Activated CD4-positive, alpha-beta memory T cell treated with anti-CD3 and anti-CD28 coated beads for 36 hours (primary cell): ENCODE measurements at places on chromosomes 7 and 10.

DNA sequence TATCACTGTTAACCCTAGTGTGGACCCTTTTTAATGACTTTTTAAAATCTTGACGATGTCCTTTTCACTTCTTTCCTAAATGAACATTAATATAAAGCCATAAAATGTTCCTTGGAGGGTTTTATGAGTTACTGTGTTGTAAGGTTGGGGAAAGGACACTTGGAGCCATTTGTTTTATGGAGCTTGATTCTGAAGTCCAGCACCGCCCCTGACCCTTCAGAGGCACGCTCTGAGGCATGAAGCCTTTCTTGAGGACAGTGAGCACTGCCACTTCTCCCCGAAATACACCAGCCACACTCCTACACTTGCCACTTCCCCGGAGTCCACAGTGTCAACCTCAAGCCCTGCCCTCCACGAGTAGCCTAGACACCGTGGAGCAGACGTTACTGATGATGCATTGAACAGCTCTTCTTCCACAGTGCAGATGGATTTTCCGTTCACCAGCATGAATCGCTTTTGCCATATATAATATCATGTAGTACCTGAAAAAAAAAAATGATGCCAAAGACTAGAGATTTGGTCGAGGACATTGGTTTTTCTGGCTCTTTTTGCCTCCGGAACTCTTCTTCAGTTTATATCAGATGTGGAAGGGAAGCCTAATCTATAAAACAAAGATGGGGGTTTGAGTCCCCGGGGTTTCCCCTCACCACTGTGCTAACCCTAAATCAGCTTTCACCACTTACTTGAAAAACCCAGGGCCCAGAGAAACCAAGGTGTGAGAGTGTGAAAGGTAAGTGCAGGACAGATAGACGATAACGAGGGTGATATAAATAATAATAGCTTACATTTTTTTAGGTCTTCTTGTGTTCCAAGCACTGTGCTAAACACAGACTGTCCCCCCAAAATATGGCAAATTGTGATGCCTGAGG is 652.6 kb upstream of the GALNT17 start:
- DNase-seq, result no peak

GRCh38 chr10:109961174-109962001 is 38.1 kb upstream of the XPNPEP1 start:
- DNase-seq, result no peak

DNA sequence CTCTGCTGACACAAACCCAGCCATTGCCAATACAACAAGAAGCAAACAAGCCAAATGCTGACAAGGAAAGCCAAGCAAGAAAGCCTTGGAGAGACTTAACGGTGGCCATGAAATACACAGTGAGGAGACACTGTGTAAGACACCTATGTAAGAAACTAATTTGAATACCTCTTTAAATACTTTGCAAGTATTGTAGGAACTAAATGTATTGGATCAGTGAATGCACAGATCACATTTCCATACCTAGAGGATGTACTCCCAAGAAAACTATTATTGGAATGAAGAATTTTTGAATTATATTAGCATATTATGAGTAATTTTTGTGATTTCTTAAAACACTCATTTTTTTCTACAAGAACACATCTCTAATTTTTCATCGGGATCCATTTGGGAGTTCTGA is 34.0 kb downstream of the ETV1 start:
- DNase-seq, result no peak

DNA sequence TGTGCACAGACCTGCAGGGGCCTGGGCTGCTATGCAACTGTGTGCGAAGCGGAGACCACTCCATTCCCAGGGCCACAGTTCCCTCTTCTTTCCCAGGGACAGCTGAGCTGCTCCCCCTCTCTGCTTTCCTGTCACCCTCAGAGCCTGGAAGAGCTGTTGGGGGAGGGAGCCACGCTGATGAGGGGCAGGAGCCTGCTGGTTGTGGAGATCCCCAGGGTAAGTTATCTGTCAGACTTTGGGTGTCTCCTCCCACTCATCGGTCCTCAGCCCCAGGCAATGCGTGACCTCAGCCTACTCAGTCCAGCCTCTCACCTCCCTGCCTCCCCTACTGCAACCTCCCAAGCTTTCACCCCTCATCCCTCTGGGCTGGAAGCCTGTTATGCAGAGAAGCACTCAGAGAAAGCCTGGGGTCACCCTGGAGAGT is 53.5 kb downstream of the ZNF467 start:
- DNase-seq, result no peak

DNA sequence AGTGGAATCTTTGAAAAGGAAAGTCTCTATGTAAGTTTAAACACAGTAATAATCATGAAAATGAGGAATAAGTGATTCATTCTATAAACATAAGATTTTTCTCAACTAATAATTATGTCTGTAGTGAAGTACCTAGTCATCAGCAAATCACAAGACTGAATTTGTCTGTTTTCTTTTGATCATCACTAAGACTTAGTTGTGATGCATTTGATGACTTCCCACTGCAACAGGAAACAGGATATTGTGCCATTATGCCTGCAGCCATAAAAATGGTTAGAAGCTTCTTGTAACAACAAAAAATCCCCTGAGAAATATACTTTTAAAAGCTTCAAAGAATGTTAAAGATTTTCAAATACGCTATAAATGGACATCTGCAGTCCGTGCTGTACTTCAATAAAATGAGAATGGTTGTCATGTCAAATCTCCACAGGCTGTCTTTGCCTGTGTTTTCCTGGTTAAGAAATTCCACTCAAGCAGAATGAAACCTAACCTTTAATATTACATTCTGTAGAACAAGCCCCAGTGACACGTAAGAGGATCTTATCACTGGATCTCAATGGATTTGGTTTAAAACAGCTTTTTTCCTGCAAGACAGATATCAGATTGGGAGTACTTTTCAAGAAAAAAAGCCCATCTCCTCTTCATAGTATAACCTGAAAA is 1262.3 kb upstream of the PHF14 start:
- DNase-seq, result no peak

GRCh38 chr10:30062582-30062981 is 3.2 kb upstream of the JCAD start:
- no peak for DNase-seq

- no peak for DNase-seq
Observed at GRCh38 chr10:110576220-110576619, 8.7 kb downstream of the SMC3 start.

- DNase-seq, result no peak
Observed at GRCh38 chr7:8831376-8831775, 398.0 kb downstream of the NXPH1 start.

DNA sequence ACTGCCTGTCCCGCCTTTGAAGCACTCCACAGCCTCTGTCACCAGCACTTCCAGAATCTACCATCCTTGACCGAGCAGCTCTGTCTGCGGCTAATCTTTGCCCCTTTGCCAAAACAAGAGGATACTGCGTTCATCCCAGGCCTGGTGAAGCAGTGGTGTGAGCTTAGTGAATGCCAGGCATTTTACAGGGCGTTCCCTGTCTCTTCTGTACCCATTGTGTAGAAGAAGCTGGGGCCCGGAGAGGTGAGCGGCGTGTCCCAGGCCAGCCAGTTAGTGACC is 61.2 kb downstream of the C10orf105 start:
- DNase-seq, result no peak

- no peak for DNase-seq
Observed at GRCh38 chr7:127035203-127035849, 217.4 kb downstream of the GRM8 start.

DNA sequence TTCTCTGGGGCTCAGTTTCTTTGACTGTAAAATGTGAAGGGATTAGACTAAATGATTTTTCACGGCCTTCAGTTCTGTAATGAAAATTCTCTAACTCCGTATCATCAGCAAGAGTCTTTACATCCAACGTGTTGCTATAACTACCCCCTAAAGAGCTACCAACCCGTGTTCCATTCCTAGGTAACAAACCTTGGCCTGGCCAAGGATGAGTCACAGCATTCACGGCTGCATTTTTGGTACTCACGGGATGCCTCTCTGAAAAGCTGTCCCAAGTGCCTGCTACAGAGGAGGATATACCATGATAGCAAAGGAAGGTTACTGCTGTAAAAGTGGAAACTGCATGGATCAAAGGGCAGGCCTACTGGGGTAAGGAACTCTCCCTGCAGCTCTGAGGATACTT is 5.9 kb downstream of the LRRC4 start:
- DNase-seq, result no peak

DNA sequence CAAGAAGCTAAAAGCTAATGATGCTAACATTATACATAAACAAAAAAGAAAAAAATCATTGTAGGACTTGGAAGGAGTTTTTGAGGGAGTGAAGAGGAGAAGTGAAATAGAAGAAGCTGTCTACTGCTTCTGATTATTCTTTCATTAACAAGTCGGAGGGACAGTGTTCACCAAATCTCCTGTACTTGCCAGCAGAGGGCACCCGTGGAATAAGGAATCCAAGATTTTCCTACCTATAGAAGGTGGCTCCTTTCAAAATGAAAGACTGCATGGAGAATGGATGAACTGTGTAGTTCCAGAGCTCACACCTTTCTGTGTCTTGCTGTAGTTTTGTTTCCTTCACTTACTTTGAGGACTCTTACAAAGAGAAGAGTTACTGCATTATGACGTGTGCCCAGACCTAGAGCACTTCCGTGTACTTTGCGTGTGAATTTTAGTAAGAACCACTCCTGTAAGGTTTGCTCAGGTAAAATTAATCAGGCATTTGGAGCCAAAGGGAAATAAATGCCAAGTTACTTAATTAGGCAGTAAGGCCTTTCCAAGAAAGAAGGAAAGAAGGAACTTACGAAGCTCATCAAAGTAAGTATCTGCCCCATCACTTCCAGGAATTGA is 145.1 kb downstream of the SEMA3D start:
- peak; percentile 40 for DNase-seq

- no peak for DNase-seq
Observed at GRCh38 chr7:106522696-106523095, 138.3 kb downstream of the CCDC71L start.

DNA sequence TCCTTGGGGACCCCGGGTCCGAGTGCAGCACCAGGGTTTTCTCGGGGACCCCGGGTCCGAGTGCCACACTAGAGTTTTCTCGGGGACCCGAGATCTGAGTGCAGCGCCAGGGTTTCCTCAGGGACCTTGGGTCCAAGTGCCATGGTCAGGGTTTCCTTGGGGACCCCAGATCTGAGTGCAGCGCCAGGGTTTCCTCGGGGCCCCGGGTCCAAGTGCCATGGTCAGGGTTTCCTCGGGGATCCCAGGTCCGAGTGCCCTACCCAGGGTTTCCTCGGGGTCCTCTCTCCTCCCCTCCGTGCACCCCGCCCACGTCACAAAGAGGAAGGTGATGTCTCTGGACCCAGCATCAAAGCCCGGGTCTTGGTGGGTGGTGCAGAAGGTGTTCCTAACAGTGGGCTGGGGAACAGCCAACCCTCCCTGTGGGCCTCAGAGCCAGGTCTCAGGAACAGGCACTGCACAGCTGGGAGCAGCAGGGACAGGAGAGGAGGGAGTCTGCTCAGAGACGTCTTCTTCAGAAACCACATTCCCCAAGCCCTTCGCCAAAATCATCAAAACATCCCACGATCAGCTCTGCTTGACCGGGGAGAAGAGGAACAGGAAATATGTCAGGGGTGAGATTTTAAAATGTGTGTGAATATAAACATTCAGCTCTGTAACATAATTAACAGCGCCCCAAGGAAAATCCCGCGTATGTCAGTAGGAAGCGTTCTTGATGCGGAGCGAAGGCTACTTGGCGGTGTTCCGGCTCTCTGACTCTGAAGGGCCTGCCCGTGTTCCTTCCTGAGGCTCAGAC is 540.7 kb downstream of the DNAJB6 start:
- DNase-seq, result no peak

DNA sequence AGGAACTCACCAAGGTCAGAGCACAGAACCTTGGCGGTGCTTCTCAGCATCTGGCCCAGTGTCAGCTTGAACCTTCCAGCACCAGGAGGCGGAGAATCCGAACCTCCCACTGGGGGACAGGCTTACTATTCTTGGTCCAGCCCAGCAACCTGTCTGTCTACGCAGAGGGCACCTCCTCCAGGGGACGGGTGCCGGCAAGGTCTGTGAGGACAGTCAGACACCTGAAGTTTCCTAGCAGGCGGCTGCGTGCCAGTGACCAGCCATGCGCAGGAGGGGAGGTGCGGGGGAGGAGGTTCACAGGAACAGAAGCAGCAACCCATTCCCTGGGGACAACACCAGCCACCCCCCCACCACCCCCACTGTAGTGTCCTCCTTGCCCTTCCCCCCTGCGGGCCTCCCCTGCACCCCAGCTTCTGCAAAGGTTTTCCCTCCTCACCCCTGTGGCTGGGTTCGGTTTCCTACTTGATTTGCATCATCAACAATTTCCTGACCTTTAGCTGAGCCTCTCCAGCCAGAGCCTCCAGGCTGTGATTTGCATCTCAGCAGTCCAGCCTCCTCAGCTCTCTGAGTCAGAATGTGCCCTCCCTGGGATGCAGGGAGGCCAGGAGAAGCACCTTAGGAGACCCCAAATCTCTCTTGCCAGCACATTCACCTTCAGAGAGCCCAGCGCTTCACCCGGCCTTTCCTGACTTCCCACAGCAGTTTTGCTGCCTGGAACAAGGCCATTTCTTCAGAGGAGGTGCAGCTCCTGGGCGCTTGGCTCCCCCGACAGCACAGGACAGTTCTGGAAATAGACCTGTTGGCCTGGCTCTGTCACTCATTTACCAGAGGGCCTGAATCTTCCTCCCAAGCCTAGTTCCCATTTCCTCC is 107.5 kb upstream of the NPS start:
- DNase-seq, result no peak

GRCh38 chr7:84509522-84509921 is 314.9 kb upstream of the SEMA3A start:
- DNase-seq, result no peak

- peak; percentile 35 for DNase-seq
Observed at GRCh38 chr7:151754142-151754590, 122.7 kb downstream of the PRKAG2 start.

GRCh38 chr7:51645702-51646298 is 329.2 kb upstream of the COBL start:
- DNase-seq, result no peak

- no peak for DNase-seq
Observed at GRCh38 chr7:73899731-73900142, 38.8 kb downstream of the TMEM270 start.

DNA sequence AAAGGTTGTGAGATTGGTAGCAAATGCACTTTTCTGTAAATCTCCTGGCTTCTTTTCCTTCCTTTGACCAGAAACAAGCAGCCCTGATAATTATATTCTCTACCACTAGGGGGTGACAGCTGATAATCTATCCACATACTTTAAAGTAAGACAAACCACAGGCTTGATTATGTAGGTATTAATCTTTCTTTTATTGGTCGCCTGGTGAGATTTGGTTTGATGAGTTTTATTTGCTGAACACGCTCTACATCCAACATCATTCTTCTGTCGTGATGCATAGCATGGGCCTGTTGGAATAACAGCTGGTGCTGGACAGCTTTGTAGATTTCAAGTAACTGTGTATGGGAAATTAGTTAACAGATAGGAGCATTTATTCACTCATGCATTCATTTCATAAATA is 63.5 kb downstream of the ZNF365 start:
- no peak for DNase-seq

GRCh38 chr10:50541317-50541716 is 82.4 kb downstream of the SGMS1 start:
- DNase-seq, result peak; percentile 25

DNA sequence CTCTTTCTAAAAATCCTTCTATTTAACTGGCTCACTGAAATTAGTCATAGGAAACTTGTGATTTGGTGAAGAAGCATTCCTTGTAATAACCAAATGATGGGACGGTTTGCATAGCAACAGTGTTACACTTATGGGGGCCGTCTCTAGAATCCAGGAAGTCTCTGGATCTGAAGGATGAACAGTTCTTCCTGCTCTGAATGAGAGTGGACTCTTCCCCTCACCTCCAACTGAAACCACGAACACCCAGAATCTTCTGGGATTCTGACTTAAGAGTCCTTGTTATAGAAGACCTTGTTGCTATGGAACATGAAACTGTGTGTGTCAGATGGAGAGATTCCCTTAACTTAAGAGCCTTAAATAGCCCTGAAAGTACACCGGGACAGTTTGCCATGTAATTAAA is 23.2 kb downstream of the NOLC1 start:
- DNase-seq, result no peak

- no peak for DNase-seq
Observed at GRCh38 chr10:80518143-80518806, 19.4 kb upstream of the SH2D4B start.
